Small intestine (tissue), 16 donors: ENCODE measurements at places on chromosomes 3 and 15. TPM values are rescaled to one million over a fixed set of nuclear protein-coding genes. Genes with fewer than 3 reads are reported as not detected.

ETFA gene
- 229 TPM for polyA plus RNA-seq

GOLGB1 gene
- polyA plus RNA-seq: 17.3 TPM

TOPAZ1 gene
- not detected for polyA plus RNA-seq

CHSY1 gene
- 1.6 TPM for polyA plus RNA-seq

RPL35A gene
- polyA plus RNA-seq: 1,252 TPM

POPDC2 gene
- polyA plus RNA-seq: 8.6 TPM

MRPS25 gene
- polyA plus RNA-seq: 67.1 TPM

CGNL1 gene
- polyA plus RNA-seq: 2.7 TPM

C3orf49 gene
- not detected for polyA plus RNA-seq

SAMD7 gene
- not detected for polyA plus RNA-seq

MAP1A gene
- polyA plus RNA-seq: 0.22 TPM

GABRA5 gene
- 0.03 TPM for polyA plus RNA-seq

THBS1 gene
- polyA plus RNA-seq: 2.0 TPM

GNAT1 gene
- not detected for polyA plus RNA-seq

GCNT3 gene
- 21.7 TPM for polyA plus RNA-seq

STRC gene
- 0.31 TPM for polyA plus RNA-seq

POLR2M gene
- polyA plus RNA-seq: 59.9 TPM

SCAANT1 gene
- polyA plus RNA-seq: not detected

GABRG3 gene
- not detected for polyA plus RNA-seq

ISLR gene
- polyA plus RNA-seq: 0.45 TPM

RARRES1 gene
- polyA plus RNA-seq: 0.89 TPM

NIPA2 gene
- 21.1 TPM for polyA plus RNA-seq

FSTL1 gene
- 2.7 TPM for polyA plus RNA-seq

RETNLB gene
- 57.5 TPM for polyA plus RNA-seq

EFL1 gene
- 11.6 TPM for polyA plus RNA-seq

CHRM5 gene
- polyA plus RNA-seq: not detected

JAGN1 gene
- 50.5 TPM for polyA plus RNA-seq

NUP210 gene
- 0.22 TPM for polyA plus RNA-seq

TGM5 gene
- polyA plus RNA-seq: not detected

TMEM212 gene
- polyA plus RNA-seq: not detected

CDHR4 gene
- polyA plus RNA-seq: 0.15 TPM

C3orf22 gene
- not detected for polyA plus RNA-seq

PPP1R14D gene
- 23.3 TPM for polyA plus RNA-seq

THOC7 gene
- 77.0 TPM for polyA plus RNA-seq

OSTN gene
- not detected for polyA plus RNA-seq

GATM gene
- polyA plus RNA-seq: 50.3 TPM

VPS33B gene
- 14.7 TPM for polyA plus RNA-seq

BOC gene
- polyA plus RNA-seq: 1.9 TPM

KBTBD13 gene
- not detected for polyA plus RNA-seq

CCR8 gene
- polyA plus RNA-seq: 0.09 TPM

EPHB1 gene
- not detected for polyA plus RNA-seq

FGF12 gene
- polyA plus RNA-seq: 0.43 TPM

KCNAB1 gene
- not detected for polyA plus RNA-seq

GOLGA6L26 gene
- not detected for polyA plus RNA-seq

SNX4 gene
- polyA plus RNA-seq: 71.6 TPM
